ENCODE measurements at places on chromosomes 3 and 15. TPM values are rescaled to one million over a fixed set of nuclear protein-coding genes. Genes with fewer than 3 reads are reported as not detected.

GRCh38 chr15:43093026-43093425, 12.8 kb downstream of the UBR1 start:
- no peak for DNase-seq

DNA sequence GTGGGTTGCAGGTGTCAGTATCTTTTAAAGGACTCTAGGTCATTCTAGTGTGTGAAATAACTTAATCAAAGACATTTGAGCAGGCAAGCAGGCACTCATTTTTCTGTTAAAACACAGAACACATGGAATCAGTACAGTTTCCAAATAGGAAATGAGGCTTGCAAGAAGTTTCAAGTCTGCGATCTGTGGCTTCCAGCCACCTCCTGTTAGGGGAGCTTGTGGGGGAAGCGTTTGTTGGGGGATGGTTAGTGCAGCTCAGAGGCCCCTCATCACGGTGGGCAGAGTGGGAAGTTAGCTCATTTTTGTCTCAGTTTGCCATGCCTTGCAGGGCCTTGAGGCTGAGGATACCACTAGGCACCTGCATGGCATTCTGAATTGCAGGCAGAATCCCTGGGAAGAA, 59.9 kb downstream of the SLC6A11 start:
- DNase-seq, result no peak

DNA sequence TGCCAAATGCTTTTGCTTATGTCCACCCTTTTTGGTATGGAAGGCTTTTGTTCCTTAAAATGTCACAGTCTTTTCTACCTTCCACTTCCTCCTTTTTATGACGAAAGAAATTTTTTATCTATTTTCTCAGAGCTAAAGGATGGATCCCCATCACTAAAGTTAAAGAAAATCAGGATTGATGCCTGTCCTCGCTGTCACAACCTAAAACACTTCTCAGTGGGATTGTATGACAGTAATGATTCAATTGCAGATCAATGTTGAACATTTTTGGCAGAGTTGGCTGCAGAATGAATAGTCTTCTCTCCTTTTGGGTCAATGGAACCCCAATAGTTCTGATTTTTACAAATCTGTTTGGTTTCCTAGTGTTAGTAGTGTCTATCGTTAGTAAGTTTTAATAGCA, 549.8 kb upstream of the ROBO2 start:
- DNase-seq, result no peak

Gene NPAP1
- total RNA-seq, result not detected

Gene ZMYND10
- 1.7 TPM for total RNA-seq

Gene GNAT1
- total RNA-seq, result not detected

Gene FAM3D
- total RNA-seq, result not detected

Gene IMPG2
- 0.07 TPM for total RNA-seq

Gene MESP2
- 0.29 TPM for total RNA-seq

Measured in kidney epithelial cell (primary cell).